ENCODE measurements at places on chromosomes 3 and 15.

DNA sequence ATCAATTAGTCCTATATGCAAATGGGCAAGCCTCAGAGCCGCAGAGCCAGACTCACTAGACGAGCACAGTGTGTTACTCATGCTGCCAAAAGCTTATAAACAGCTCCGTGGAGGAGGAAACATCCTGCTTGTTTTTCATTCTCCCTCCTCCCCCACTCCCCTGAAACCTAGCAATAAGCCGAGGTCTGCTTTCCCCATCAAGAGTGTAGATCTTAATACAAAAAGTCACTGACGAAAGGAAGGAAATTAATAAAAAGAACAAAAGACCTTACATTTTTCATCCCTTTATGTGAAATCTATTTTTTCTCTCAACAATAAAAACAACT, 88.5 kb downstream of the XXYLT1 start:
- no peak for DNase-seq

GRCh38 chr15:54820811-54821210, 375.9 kb downstream of the RSL24D1 start:
- DNase-seq = no peak

GRCh38 chr3:101817992-101818391, 31.3 kb upstream of the NFKBIZ start:
- no peak for DNase-seq

DNA sequence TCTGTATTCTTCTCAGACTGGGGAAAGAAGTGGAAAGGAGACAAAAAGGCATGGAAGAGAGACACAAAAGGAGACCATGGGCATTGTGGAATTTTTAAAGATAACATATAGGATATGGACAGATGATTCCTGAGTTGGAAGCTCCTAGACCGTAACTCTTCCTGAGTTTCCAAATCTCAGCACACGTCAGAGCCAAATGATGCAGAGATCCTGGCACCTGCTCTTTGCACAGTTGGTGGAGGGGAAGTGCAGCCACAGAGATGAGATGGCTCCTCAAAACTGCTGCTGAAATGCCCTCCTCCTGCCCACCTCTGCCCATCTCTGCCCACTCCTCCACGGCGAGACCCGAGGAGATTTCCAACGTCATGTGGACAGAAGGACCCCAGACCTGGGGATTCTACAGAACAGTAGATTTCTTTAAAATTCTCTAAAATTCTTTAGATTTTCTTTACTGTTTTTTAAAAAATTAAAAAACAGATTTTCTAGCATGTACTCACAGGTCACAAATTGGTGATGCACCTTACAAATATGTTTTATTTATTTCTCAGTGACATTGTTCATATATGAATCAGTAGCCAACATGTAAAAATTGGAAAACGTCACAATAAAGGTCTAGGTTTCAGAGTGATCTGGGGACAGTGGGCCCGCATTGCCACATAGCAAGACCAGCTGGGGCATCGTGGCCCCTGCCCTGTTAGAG, 8.1 kb downstream of the CPN2 start:
- no peak for DNase-seq

DNA sequence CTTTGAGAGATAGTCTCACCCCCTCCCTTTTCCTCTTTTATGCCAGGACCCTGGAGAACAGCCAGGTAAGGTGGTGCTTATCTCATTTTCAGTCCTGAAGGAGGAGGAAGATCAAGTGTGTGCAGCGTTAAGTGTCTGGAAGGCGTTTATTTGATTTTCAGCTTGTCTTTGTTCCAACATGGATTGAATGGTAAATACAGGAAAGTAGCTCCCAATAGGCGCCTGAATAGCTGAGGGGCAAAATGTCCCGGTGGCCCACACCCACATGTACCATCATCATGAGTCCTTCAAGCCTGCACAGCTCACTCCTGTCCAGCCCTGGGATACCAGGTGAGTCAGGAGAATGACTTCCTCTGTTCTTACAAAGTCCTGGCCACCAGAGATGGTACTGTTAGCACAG, 73.5 kb downstream of the CEMIP start:
- DNase-seq = no peak

- no peak for DNase-seq
These were observed 137.7 kb downstream of the RAB11A start for GRCh38 chr15:66006986-66007385.

GRCh38 chr15:100373120-100373896, 31.5 kb upstream of the ADAMTS17 start:
- DNase-seq = no peak

GRCh38 chr3:186100398-186100797, 8.5 kb downstream of the ETV5 start:
- DNase-seq = no peak

DNA sequence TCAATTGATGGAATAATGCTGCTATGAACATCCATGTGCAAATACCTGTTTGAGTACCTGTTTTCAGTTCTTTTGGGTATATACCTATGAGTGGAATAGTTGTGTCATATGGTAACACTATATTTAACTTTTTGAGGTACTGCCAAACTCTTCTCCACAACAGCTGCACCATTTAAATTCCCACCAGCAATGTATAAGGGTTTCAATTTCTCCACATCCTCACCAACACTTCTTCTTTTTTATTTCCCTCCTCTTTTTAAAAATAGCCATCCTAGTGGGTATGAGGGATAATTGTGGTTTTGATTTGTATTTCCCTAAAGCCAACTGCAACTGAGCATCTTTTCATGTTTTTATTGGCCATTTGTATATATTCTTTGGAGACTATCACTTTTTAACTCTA, 31.3 kb upstream of the ARHGEF3 start:
- DNase-seq = no peak

DNA sequence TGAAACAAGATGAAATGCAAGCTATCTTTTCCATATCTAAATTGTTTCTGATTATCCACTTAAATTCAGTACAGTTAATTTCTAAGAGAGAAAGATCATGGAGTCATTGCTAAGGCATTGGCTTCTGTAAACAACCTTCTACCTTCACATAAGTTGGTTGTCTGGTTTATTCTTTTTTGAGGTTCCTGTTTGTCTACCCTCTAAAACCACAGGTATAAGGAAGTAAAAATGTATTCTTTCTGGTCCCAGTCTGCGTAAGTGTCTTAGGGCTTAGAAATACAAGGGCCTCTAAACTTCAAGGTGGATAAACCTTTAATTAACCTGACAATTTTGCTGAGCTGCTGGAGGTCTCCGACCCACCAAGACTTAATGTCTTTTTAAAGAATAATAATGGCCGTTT, 3.6 kb upstream of the ATOSA start:
- DNase-seq = no peak

- DNase-seq = no peak
These were observed 40.5 kb downstream of the DPPA2 start for GRCh38 chr3:109275702-109276293.

- DNase-seq = no peak
These were observed 229.2 kb upstream of the ST8SIA2 start for GRCh38 chr15:92164327-92165000.
